ENCODE measurements at places on chromosomes 7 and 10.

- no peak for DNase-seq
Observed at GRCh38 chr7:29839921-29840320, 33.6 kb downstream of the WIPF3 start.

- DNase-seq, result no peak
Observed at GRCh38 chr7:143367972-143368371, 5.5 kb upstream of the FAM131B start.

GRCh38 chr10:44343843-44344242 lies 41.1 kb downstream of the CXCL12 start:
- DNase-seq, result no peak

- no peak for DNase-seq
Observed at GRCh38 chr10:100968863-100969186, 479 bp upstream of the SEMA4G start.

GRCh38 chr7:79051915-79052314 lies 401.6 kb downstream of the MAGI2 start:
- DNase-seq, result no peak

Measured in fibroblast of pulmonary artery (primary cell).